Left ventricle myocardium superior (tissue), 1 donor: ENCODE measurements at places on chromosomes 2 and 18.

DNA sequence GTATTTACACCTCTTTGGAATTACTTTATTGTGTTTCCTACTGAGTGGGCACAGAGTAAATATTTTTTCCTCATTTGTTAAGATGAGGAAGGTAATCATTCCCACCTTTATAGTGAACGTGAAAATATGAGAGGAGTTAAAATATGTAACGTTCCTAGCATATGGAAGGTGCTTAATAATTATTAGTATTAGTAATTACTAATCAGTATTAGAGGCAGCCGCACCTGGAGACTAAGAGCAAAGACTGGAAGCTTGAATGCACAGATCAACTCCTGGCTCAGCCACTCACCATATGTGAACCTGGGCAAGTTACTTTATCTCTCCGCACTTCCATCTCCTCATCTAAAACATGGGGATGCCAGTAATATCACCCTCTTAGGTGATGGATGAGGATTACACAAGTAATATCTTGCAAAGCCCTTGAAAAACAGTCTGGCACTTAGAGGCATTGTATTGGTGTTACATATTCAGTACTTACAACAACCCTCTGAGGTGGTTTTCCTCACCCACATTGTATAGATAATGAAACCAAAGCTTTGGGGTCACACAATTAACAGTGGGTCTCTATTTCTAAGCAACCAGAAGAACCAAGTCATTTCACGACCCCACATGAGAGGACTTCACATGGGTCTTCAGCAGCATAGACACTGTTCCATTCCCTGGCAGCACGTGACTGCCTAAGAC is 100.3 kb upstream of the KCTD1 start:
- DNase-seq, result no peak

DNA sequence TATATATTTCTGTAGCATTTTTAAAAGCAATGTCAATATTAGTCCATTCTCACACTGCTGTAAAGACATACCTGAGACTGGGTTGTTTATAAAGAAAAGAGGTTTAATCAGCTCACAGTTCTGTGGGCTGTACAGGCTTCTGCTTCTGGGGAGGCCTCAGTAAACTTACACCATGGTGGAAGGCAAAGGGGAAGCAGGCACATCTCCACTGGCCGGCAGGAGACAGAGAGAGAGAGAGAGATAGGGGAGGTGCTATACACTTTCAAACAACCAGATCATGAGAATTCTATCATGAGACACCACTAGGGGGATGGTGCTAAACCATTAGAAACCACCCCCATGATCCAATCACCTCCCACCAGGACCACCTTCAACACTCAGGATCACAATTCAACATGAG is 43.1 kb downstream of the CHMP3 start:
- no peak for DNase-seq

- DNase-seq, result peak; percentile 23
Measured at GRCh38 chr2:1556776-1557466, 143.7 kb downstream of the TPO start.

GRCh38 chr18:61957801-61958516 is 65.2 kb upstream of the RNF152 start:
- DNase-seq, result no peak

DNA sequence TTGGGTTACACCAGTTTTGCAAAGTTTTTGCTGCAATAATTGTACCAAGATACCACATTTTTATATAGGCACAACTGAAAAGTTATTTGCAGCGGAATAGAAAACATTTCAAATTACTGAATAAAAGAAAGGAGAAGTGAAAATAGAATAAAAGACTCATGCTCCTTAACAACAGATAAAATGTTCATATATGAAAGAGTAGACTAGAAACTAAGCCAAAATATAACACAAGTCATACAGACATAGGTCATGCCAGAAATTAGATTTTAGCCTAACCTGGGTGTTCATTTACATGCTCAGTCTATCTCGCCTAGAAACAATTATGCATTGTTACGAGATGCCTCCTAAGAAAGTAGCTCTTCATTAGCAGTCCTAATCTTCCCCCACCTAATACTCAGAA is 16.4 kb upstream of the MAP3K20 start:
- DNase-seq, result no peak

- DNase-seq, result no peak
Measured at GRCh38 chr18:64288432-64288831, 139.5 kb upstream of the LINC00305 start.

DNA sequence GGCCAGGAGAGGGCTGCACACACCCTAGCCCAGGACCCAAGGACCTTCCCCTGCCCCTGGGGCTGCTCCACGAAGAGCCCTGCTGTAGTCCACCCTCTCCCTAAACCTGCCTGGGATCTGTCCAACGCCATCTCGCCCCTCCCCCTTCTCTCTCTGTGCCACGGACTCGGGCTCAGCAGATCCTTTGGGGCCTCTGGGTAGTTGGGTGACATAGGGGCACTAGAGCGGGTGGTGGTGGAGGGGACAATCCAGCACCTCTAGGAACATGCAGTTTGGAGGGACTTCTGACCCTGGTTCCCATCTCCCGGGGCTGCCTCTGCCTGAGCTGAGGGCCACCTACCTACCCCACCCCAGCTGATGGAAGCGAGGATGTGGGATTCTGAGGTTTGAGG is 7.3 kb upstream of the CRYBA2 start:
- DNase-seq, result no peak
